NCI-H1436 (cell line): ENCODE measurements at places on chromosomes 3 and 15.
A peak's percentile ranks its signal among the peaks of the same experiment; 100 is the strongest.

DNA sequence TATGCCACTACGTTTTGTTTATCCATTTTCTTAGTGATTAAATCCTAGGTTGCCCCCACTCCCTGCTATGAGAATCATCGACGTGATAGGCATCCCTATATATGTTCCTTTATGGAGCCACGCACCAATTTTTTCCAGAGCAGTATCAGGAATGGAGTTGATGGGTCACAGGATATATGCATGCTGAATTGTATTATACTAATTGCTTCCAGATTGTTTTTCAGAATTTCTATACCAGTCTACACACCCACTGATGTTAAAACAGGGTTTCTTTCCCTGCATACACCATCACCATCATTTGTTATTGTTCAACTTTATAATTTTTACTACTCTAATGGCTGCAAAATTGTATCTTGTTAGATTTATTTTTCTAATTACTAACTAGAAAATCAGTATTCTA is 100.1 kb upstream of the MRPS22 start:
- no peak for DNase-seq

DNA sequence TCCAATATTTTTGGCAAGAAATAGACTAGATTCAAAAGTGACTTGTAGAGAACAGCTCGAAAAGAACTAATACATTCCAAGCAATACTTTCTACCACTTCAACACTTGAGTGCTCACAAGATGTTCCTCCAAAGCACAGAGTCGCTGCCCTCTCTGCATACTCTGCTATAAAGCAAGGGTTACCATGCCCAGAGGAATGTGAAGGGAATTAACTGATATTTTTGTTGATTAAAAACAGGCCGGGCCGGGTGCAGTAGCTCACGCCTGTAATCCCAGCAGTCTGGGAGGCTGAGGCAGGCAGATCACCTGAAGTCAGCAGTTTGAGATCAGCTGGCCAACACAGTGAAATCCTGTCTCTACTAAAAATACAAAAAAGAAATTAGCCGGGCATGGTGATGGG is 57.6 kb upstream of the CSPG5 start:
- no peak for DNase-seq

DNA sequence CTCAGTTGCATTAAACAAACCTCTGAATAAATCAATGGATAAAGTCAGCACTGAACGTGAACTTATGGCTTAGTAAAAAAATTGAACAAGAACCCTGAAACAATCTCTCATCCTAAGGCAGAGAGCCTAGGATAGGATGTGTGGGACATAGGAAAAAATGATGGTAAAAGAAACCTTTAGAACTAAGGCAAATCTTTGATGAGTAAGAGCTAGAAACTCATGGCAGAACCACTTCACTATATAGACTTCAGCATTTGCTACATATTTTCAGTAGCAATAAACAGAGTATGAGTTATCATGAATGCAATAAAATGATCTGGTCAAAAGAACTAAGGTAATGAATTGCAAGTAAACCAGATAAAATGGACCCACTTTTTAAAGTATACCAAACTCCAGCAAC is 725.8 kb upstream of the DPPA4 start:
- no peak for DNase-seq

DNA sequence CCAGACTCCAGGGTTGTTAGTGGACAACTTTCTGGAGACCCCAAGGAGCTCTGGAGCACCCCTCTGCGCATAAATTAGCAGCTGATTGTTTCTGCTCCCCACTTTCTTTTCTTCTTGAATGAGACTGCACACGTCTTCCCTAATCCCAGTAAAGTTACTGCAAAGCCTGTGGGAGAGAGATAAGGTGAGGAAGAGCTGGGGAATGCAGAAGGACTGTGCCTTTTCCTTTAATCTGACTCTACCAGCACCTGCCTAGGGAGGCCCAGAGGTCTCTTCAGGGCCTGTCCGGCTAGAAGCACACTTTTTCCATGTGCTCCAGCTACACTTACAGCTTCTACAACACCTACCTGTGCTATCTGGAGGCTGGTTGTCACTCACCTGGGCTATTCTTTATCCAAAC is 143.8 kb downstream of the KCNMB2 start:
- no peak for DNase-seq

DNA sequence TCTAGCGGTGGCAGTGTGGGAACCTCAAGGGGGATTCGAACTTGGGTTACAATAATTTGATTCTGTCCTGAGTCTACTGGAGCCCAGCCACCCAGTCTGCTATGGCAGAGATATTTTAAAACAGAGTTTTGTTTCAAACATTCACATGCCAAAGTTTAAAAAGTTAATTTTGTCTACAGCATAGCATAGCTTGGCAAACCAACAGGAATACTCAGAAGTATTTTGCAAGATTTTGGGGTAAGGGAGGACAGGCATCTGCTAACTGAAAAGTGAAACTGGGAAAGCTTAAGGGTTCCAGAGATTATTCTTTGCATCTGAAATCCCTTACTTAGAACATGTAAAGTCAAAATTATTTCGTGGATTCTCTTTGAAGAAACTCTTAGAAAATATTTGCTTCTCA is 6.6 kb downstream of the ARID3B start:
- no peak for DNase-seq

GRCh38 chr3:48739955-48740823 is 23.2 kb upstream of the IP6K2 start:
- no peak for DNase-seq

GRCh38 chr3:96863129-96863740 is 48.8 kb downstream of the EPHA6 start:
- DNase-seq = peak; percentile 53

DNA sequence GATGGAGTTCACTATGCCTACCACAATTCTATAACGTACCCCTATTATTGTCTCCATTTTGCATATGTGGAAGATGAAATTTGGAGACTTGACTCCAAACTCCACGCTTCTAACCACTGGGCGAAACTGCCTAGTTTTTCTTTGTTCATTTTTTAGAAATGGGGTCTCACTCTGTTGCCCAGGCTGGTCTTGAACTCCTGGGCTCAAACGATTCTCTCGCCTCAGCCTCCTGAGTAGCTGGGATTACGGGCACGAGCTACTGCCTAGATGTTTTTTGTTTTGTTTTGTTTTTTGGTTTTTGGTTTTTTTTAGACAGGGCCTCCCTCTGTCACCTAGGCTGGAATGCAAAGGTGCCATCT is 584 bp upstream of the RPL32 start:
- no peak for DNase-seq

DNA sequence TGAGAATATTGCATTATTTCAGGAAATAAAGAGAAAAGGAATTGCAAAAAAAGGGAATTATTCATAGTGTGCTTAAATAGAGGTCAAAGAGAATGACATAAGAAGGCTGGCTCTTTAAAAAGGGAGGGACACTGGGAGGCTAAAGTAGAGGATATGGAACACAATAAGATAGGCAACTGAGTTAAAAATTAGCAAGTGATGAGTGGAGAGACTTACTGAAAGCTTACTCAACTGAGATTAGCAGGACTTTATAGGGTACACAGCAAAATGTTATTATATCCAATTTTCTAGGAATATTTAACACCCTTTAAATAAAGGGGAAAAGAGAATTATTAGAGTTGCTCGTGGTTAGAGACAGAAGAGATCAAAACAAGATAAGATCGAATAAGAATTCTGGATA is 375.2 kb downstream of the LSAMP start:
- no peak for DNase-seq

- no peak for DNase-seq
These were observed 1226.4 kb downstream of the NSUN3 start for GRCh38 chr3:95289295-95289694.

GRCh38 chr15:89452330-89452836 is 44.0 kb downstream of the RHCG start:
- no peak for DNase-seq

GRCh38 chr3:124812291-124813265 is 74.6 kb downstream of the ITGB5 start:
- DNase-seq = no peak

- no peak for DNase-seq
These were observed 7.4 kb upstream of the OCA2 start for GRCh38 chr15:28106294-28107110.

DNA sequence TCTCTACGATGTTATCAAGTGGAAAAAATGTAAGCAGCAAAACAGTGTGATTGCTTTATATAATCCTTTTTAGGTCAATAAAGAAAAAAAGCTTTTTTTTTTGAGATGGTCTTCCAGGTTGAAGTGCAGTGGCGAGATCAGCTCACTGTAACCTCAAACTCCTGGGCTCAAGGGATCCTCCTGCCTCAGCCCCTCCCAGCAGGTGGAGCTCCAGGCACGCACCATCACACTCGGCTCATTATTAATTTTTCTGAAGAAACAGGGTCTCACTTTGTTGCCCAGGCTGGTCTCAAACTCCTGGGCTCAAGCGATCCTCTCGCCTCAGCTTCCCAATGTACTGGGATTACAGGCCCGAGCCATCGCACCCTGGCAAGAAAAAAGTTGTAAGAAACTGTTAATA is 17.3 kb downstream of the RNF168 start:
- peak; percentile 19 for DNase-seq

- DNase-seq = no peak
These were observed 108.2 kb downstream of the THSD4 start for GRCh38 chr15:71223516-71223915.

GRCh38 chr3:29324180-29324651 is 43.3 kb downstream of the RBMS3 start:
- DNase-seq = no peak

- no peak for DNase-seq
These were observed 3.5 kb upstream of the WDR72 start for GRCh38 chr15:53762916-53763315.

DNA sequence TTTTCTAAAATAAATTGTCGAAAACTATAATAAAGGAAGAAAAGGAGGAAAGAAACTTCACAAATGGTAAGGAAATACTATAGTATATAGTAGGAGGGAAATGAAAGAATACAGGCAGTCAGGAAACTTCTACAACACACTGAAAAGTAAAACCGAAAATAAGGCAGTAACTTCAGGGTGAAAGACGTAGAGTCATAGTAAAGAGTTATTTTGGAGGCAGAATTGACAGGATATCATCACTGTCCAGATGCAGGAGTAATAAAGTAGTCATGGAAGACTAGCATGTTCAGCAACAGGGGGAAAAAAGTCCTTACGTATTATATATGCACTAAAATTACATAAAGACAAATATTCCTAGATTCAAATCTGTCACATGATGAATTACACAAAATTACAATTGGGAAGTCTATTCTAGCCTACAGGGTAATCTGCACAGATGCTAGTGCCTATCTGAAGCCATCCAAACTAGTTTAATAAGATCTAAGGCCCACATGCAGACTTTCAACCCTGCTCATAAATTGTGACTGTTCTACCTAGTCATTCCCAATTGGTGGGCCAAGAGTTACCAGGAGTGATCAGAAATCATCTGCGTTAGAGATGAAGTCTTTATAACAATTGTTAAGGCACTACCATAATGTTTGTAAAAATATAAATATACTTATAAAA is 14.0 kb downstream of the VPS13C start:
- no peak for DNase-seq

DNA sequence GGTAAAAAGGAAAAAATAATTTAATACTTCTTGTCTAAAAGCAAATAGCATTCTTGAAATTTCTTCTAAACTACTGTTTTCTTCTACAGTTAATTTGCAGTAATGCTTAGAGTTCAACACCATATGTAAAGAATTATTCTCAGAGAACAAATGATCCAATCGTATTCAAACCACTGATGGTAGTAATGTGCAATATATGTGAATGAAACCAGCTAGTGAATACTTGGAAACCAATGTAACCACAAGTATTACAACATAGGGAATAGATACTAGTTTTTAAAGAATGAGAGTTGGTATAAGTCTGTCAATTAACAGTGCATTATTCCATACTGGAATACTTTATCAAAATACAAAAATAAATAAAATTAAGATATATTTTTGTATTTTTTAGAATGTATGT is 850.0 kb downstream of the DIPK2A start:
- no peak for DNase-seq

GRCh38 chr15:76866008-76866407 is 39.1 kb downstream of the SCAPER start:
- DNase-seq = no peak

GRCh38 chr3:143240886-143241285 is 121.3 kb downstream of the CHST2 start:
- no peak for DNase-seq

DNA sequence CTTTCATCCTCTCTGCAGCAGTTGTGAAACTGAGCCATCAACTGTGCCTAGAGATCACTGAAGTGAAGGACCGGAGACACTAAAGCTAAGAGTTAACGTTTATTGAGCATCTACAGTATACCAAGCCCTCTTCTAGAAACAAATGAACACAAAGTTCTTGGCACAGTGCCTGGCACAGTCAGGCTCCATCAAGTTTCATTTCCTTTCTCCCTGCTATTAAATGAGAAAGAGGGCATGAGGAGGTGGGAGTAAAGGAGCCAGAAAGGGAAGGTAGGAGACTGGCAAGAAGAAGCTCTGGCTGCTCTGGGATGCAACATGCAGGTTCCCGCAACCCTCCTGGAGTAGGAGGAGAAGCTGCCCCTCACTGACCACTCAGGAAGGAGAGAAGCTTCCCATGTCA is 30.6 kb downstream of the CYP19A1 start:
- no peak for DNase-seq

DNA sequence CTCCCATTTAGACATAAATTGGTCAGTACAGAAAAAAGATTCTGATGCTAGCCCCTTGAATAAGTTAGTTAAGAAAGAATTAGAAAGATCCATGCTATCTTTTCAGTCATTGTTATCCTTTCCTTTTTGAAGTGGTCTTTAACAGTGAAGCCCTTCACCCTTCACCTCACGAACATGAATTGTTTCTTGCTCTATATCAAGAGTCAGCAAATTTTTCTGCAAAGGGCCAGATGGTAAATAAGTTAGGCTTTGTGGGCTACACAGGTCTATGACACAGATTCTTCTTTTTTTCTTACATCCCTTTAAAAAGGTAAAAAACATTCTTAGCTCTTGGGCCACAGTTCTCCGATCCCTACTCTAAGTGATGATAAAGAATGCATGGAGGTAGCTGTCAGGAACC is 74.9 kb downstream of the DMXL2 start:
- DNase-seq = no peak

DNA sequence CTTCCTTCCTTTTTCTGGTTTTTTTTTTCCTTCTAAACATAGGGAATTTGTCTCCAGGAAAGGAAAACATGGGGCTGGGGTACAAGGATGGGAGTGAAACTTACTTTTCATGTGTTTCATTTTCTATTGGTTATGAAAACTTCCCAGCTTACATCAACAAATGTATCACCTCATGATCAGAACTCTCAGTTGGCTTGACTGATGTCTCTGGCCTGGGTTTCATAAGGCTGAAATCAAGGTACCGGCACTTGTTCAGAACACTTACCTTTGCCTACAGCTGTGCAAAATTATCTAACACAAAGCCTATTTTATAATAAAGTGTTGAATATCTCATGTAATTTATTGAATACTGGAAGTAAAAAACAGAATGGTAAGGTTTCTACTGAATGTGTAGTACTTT is 91.8 kb upstream of the STT3B start:
- no peak for DNase-seq

- DNase-seq = no peak
These were observed 48.2 kb upstream of the FHIT start for GRCh38 chr3:61299343-61300005.

DNA sequence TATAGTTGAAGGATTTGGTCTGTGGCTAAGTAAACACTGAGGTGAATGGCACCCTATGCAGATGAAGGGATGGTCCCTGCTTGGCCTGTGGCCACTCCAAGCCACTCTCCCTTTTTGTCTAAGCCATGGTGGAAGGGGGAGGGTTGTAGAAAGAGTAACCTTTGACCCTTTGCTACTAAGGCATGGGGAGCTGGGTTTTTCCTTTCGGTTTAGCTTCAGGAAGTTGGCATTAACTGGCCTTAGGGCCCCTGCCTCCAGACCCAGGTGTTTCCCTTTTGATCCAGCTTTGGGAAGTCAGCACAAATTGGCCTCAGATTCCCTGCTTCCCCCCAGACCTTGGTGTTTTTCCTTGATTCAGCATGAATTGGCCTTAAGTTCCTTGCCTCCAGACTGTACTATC is 49.5 kb downstream of the EFCAB12 start:
- DNase-seq = no peak
